ENCODE measurements at places on chromosomes 16 and 17.
A peak's percentile ranks its signal among the peaks of the same experiment; 100 is the strongest.

- no peak for ATAC-seq
These were observed 80.5 kb downstream of the SNX11 start for GRCh38 chr17:48187872-48188608.

DNA sequence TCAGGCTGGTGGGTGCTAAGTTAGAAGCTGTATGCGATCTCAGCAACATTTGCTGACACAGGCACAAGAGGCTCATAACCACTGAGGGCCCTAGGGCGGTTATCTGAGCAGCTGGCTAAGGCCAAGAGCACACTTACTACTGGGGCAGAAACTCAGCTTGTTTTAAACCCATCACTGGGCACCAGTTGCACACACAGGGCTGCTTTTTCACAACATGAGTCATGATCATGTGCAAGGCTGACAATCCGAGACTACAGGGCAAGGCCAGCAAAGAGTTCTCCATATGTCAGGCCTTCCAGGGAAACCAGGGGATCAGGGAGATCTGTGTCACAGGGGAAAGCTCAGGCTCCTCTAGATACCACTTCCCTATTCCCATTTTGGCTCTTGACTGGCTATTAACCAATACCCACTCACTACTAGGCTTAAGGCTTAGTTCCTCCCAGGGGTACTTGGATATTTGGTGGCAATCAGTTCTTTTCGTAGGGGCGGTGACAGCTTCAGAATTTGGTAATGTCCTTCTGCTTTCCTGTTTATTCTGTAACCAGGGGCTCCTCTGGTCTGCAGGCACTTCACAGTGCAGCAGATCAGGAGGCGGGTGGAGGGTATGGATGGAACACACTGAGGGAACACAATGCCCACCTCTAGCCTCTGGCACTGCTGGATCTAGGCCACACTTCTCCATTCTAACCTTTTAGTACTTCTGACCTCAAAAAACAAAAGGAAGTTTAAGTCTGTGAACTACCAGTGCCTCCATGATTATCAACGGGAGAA is 44.9 kb upstream of the ERN1 start:
- ATAC-seq = peak; percentile 31

DNA sequence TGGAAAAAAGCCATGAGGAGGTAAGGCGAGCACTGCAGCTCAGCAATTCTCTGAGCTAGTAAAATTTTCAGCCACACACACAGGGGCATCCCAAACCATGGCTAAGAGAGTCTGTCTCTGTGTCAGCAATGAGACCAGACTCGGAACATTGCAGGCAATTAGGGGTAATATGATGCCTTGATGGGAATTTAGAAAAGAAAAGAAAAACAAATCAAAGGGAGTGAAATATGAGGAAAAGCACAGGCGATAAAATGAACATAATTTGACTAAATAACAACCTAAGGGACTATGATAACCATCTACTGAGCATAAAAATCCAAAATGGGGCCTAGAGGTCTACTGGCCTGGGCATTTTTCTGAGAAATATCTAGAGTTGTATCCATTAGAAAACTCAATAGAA is 546.0 kb upstream of the PSMD7 start:
- no peak for ATAC-seq

DNA sequence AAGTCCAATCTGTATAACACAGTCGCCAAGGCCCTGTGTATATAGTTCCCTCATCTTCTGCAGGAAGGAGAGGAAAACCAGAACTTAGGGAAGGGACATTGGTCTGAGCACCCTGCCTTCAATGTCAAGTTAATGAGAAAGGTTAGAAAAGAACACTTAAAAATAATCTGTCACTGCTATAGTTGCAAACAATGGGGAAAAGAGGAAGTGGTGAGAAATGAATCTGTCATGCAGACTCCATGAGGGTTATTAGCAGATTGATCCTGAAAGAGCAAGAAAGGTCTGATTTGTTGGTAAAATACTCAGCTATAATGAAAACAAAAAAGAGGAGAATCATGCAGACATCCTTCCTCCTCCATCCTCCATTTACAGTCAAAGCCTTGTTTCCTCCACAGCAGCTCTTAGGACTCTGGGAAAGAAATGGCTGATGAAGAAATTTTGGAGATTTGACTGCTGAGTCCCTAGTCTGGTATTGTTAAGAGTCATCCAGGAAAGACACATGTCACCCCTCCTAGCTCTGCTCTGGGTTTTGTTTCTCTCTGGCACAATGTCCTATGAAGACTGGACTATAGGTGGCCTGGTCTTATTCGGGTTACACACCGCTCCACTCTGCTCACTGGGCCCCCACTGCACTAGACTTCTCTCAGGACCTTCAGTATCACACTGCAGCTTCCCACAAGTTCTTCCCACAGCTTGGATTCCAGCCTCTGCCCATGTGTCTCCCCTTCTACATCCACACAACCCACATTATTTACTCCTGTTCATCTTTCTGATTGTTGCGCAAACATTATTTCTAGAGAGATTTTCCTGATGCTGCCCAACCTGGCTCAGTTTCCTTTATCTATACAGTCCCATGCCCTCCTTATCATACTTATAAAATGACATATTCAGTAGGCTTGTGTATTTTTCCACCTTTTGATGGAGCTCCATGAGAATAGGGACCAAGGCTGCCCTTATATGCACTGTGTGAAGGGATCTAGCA is 56.5 kb upstream of the XYLT1 start:
- no peak for ATAC-seq

DNA sequence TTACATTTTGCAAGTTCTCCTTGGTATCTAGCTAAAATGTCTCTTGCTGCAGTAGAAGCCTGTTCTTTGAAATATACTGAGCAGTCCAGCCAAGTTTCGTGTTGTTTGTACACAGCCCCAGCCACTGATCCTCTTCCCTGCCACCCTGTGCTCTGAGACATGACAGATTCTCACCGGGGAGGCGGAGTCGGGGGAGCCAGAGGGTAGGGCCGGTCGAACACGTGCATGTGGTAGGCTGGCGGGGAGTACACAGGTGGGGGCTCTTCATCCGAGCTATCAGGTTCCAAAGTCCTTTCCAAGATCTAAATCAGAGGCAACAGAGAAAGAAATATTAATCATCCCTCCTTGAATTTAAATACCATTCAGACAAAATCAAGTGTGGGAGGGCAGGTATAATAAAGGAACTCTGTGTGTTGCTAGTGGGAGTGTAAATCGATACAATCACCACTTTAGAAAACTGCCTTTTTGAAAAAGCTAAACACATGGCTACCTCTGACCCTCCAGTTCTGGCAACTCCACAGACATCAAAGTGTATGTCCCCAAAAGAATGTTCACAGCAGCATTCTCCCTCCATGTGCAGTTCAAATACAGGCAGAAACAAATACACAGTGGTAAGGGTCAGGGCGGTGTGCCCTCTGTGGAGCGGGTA is 29.7 kb upstream of the MRPS23 start:
- ATAC-seq = no peak

DNA sequence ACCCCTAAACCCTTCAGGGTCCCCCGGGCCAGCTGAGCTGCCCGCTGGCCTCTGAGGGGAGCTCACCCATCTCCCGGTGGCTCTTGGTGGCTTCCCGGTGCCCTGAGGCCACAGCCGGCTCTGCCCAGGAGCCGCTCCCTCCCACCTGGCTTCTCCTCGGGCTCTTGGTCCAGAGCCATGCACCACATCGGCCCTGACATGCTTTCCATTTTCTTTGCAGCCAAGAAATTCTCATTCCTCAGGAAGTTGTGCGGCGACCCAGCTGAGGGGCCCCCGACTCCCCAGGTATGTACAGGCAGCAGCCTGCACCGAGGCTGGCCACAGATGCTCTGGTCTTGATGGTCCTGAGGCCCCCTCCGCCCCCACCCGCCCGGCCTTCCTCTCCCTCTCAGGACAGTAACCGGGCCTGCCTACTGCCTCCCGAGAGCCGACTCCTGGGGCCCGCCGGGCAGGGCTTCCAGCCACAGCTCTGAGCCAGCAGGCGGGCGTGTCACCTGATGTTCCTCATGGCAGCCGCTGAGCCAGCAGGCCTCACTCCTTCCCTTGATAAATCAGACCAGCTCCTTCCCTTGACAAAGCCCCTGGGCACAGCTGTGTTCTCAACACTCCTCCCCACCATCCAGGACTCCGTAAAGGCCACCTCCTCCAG is 28.4 kb upstream of the ZFPM1 start:
- ATAC-seq = no peak

All from esophagus mucosa (tissue), 1 donor.